WTC11 (cell line): ENCODE measurements at places on chromosomes 16 and 17. TPM values are rescaled to one million over a fixed set of nuclear protein-coding genes. Genes with fewer than 3 reads are reported as not detected.
A peak's percentile ranks its signal among the peaks of the same experiment; 100 is the strongest.

Gene RPL38
- total RNA-seq = 1,170 to 1,273 TPM (median 1,266 TPM) in 3 replicates

- H3K27me3 ChIP-seq = no peaks in the 10 kb centered on the region
- H3K27ac ChIP-seq = no peak overlapping the region
- H3K4me1 ChIP-seq = peaks cover 67% of the 10 kb centered on the region
- no peaks in the 10 kb centered on the region for H3K36me3 ChIP-seq
- DNase-seq = no peak
Observed at GRCh38 chr16:73546341-73546845, 498.5 kb upstream of the ZFHX3 start.

GRCh38 chr17:45584092-45585036, 93.8 kb upstream of the PLEKHM1 start:
- H3K4me1 ChIP-seq = peaks cover 36% of the 10 kb centered on the region
- H3K4me3 ChIP-seq = peak overlapping the region; percentile 92
- peak; percentile 72 for DNase-seq
- H3K27ac ChIP-seq = peak overlapping the region; percentile 88
- no peaks in the 10 kb centered on the region; the same call in 1 of the 2 replicates for H3K27me3 ChIP-seq

GRCh38 chr16:67961551-67961957, 6.9 kb downstream of the SLC12A4 start:
- no peak for DNase-seq
- H3K4me1 ChIP-seq = peaks cover 25% of the 10 kb centered on the region
- H3K36me3 ChIP-seq = peaks cover 52% of the 10 kb centered on the region

Gene HS3ST2
- 0.32 to 0.61 TPM (median 0.37 TPM) in 3 replicates for total RNA-seq

DNA sequence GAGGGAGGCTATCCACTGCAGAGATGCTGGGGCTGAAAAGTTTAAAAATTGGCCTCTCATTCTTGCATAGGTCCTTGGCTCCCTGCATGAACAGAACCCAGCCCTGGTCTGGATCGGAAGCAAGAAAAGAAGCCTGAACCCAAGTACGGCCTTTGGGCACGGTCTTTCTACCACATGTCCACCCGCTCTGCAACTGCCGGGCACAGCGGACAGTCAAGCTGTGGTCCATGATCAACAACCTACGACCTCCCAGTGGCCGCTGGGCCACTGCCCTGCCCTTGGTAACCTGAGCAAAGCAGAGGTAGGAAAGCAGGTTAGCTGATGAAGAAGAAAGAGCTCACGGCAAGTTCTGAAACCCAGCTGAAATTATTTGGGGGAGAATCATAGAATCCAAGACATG, 3.6 kb downstream of the ABCC12 start:
- H3K4me1 ChIP-seq = peaks cover 4% of the 10 kb centered on the region; the same call in 1 of the 2 replicates
- H3K36me3 ChIP-seq = peaks cover 3% of the 10 kb centered on the region; the same call in 1 of the 2 replicates
- peaks cover 13% of the 10 kb centered on the region for H3K27me3 ChIP-seq
- no peak overlapping the region for H3K27ac ChIP-seq
- DNase-seq = no peak

DNA sequence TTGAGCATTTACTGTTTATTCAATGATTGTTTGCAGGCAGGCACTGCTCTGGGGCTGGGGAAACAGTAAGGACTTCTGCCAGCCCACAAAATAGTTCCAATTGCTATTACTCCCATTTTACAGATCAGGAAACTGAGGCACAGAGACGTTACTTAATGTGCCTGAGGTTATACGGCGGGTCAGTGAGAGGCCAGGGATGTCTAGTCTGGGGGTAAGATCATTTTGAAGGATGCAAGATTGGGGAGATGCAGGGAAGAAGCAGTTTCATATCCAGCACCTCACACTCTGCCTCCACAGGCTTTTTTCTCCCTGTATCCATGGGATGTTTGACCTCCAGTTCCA, 46.5 kb downstream of the ABAT start:
- H3K36me3 ChIP-seq = no peaks in the 10 kb centered on the region
- no peaks in the 10 kb centered on the region; the same call in 1 of the 2 replicates for H3K4me1 ChIP-seq
- H3K4me3 ChIP-seq = no peak overlapping the region
- no peak for DNase-seq
- no peaks in the 10 kb centered on the region for H3K27me3 ChIP-seq
- H3K27ac ChIP-seq = no peak overlapping the region

Gene GPR179
- 0.09 to 0.46 TPM (median 0.46 TPM) in 3 replicates for total RNA-seq

DNA sequence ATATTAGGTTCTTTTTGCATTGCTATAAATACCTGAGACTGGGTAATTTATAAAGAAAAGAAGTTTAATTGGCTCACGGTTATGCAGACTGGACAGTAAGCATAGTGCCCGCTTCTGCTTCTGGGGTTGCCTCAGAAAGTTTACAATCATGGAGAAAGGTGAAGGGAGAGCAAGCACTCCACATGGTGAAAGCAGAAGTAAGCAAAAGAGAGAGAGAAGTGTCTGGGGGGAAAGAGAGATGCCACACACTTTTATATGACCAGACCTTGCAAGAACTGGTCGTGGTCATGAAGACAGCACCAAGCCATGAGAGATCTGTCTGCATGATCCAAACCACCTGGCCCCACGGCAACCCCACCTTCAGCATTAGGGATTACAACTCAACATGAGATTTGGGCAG, 45.4 kb downstream of the KCNJ16 start:
- peaks cover 16% of the 10 kb centered on the region; the same call in 1 of the 2 replicates for H3K36me3 ChIP-seq
- no peaks in the 10 kb centered on the region for H3K27me3 ChIP-seq
- H3K4me1 ChIP-seq = peaks cover 9% of the 10 kb centered on the region

DNA sequence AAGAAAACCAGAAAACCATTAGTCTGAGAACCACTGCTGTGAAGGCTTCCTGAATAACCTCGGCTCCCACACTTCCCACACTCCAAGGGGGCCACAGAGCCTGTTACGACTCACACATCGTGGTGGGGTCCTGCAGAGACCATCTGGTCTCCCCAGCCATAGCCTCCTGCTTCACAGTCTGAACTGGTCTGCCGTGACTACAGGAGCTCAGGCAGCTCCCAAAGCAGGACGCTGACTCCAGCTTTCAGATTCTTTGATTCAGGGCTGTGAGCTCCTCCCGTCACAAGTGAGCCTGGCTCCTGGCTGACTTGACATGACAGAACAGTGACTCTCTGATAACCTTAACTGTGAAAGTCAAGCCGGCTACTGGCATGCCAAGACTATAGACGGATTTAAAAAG, 37.8 kb downstream of the CYB5D2 start:
- H3K36me3 ChIP-seq = peaks cover 78% of the 10 kb centered on the region
- H3K4me3 ChIP-seq = no peak overlapping the region
- no peak for DNase-seq

GRCh38 chr17:74307984-74308773, 17.8 kb upstream of the KIF19 start:
- no peaks in the 10 kb centered on the region; the same call in 1 of the 2 replicates for H3K27me3 ChIP-seq
- peaks cover 4% of the 10 kb centered on the region; the same call in 1 of the 2 replicates for H3K36me3 ChIP-seq
- no peak for DNase-seq
- no peak overlapping the region for H3K4me3 ChIP-seq

DNA sequence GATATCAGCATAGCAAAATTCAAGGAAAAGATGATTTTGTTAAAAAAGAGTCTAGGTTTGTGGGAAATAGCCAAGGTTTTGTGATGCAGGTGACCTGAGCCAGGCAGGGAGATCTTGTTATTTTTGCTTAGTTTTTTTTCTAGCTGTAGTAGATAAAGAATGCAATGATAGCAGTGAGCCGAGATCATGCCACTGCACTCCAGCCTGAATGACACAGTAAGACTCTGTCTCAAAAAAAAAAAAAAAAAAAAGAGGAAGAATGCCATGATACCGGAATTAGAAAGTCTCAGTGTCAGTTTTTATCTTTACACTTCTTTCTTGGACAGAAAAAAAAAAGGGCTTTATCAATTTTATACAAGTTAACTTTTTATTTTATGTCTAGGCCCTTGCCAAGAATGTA, 27.5 kb downstream of the TMEM238L start:
- H3K4me3 ChIP-seq = no peak overlapping the region
- no peak for DNase-seq
- no peaks in the 10 kb centered on the region for H3K27me3 ChIP-seq
- peaks cover 14% of the 10 kb centered on the region for H3K36me3 ChIP-seq
- H3K27ac ChIP-seq = no peak overlapping the region
- peaks cover 13% of the 10 kb centered on the region; the same call in 1 of the 2 replicates for H3K4me1 ChIP-seq

DNA sequence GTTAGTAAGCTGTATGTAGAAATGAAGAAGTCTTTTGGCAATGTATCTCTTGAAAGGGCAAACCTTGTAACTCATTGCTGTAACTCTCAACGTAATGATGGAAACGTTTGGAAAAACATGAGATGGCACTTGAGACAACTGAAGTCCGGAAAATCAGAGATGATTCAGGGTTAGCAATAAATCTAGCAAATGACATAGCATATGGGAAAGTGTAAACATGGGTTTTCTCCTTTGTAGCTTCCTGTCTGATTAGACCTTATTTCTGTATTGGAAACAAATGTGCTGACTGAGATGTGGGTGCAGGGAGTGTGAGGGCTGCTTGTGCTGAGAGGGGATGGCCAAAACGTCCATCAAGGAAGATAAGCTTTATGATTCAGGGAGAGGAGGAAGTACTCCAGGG, 110.7 kb upstream of the FAM20A start:
- no peak overlapping the region for H3K4me3 ChIP-seq
- H3K27me3 ChIP-seq = no peaks in the 10 kb centered on the region
- H3K27ac ChIP-seq = no peak overlapping the region
- peaks cover under 1% of the 10 kb centered on the region for H3K4me1 ChIP-seq
- DNase-seq = no peak

Gene GFAP
- 1.5 to 2.2 TPM (median 1.6 TPM) in 3 replicates for total RNA-seq

DNA sequence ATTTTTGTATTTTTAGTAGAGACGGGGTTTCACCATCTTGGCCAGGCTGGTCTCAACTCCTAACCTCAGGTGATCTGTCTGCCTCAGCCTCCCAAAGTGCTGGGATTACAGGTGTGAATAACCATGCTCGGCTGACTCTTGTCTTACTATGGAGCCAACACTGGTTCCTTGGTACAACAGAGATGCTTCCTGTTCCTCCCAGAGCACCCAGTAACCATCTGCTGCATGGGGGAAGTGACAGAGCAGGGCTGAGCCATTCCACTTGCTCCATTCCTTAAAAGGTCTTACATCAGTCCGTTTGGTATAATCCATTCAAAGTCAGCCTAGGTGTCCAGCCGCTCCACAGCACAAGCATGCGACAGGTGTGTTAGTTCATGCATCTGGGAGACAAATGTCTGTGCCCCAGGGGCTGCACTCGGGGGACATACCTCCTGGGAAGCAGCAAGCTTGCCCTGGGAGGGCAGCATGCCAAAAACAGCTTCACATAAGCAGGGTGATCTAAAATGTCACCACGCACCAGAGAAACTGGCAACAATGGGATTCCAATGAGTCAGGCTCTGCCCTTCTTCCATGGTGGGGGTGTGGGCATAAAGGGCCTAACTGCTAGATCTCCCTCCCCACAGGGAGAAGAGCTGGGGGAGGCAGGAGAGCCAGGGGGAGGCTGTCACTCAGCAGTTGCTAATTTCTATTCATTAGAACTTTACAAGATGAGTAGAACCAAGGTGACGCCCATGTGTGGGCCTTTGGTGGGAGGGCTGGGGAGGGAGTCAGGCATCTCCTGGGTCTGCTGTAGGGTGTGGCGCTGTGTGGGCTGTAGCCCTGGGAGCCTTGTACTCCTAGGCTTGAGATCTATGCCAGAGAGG, 35.5 kb downstream of the PIPOX start:
- DNase-seq = no peak
- H3K27me3 ChIP-seq = no peaks in the 10 kb centered on the region
- H3K4me1 ChIP-seq = peaks cover 30% of the 10 kb centered on the region

Gene FMNL1
- total RNA-seq = 5.3 to 7.9 TPM (median 7.3 TPM) in 3 replicates

GRCh38 chr17:82908543-82909160, 68.8 kb upstream of the ZNF750 start:
- DNase-seq = no peak
- H3K27ac ChIP-seq = no peak overlapping the region
- H3K4me3 ChIP-seq = no peak overlapping the region
- H3K4me1 ChIP-seq = no peaks in the 10 kb centered on the region
- peaks cover 32% of the 10 kb centered on the region for H3K36me3 ChIP-seq
- H3K27me3 ChIP-seq = no peaks in the 10 kb centered on the region

GRCh38 chr16:12458591-12459358, 344.9 kb downstream of the CPPED1 start:
- no peak overlapping the region for H3K4me3 ChIP-seq
- no peak overlapping the region for H3K27ac ChIP-seq
- no peaks in the 10 kb centered on the region for H3K27me3 ChIP-seq
- H3K4me1 ChIP-seq = peaks cover 5% of the 10 kb centered on the region
- H3K36me3 ChIP-seq = no peaks in the 10 kb centered on the region
- DNase-seq = no peak

DNA sequence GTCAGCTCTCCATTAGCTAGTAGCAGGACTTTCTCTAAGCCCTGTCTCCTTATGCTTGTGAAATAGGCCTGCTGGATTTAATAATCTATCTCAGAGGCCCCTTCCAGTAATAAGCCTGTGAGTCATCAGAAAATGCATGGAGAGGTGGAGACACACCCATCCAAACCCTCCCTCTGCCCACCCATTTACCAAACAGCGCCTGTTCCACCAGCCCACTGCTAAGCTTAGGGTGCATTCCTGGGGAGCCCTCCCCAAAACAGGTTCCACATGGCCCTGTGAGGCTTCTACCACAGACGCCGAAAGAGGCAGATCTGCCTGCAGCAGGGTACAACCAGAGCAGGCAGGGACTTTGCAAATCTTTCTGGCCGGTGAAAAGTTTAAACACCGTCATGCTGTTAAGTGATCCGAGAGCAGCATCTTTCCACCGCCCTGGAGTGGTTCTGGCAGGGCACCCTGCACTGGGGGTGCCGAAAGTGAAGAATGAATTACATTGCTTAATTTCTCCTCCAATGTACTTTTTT, 99.3 kb downstream of the GAS7 start:
- 0 out of 2 replicates have a peak, but pooled peaks cover 4% of the 10 kb centered on the region for H3K4me1 ChIP-seq
- DNase-seq = no peak
- no peak overlapping the region for H3K4me3 ChIP-seq

DNA sequence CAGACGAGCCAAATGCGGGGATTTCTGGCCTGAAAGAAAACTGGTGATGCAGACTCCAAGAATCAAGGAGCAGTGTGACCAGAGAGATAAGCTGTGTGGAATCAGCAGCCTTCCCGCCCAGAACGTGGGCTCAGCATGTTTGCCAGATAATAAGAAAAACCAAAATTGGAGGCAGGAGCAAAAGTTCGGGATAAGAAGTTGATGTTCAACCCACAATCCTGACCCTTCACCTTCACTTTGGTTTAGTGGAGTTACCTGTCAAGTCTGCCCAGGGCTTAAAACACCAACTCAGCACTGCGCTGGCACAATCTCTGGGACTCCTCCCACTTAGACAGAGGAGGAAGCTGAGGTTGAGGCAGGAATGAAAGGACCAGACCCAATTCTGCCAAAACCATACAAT, 3.1 kb downstream of the SLC43A2 start:
- no peak for DNase-seq
- no peaks in the 10 kb centered on the region for H3K36me3 ChIP-seq
- H3K27me3 ChIP-seq = peaks cover 11% of the 10 kb centered on the region
- no peak overlapping the region for H3K27ac ChIP-seq

DNA sequence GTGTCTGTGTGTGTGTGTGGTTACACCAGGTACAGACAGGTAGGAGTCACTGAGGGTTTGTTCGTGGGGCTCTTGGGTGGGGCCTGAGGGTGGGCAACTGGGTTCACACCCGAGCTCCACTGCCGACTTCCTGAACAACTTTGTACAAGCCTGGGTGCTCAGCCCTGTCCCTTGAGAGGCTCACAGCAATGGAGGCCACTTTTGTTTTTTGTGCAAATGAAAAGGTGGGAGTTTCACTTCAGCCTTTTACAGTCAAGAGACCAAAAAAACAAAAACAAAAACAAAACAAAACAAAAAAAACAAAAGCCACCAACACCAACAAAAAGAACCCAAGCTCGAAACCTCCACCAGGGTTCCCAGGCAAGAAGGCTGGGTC, 2.4 kb downstream of the RHBDF2 start:
- no peaks in the 10 kb centered on the region for H3K36me3 ChIP-seq
- no peak for DNase-seq
- H3K4me1 ChIP-seq = peaks cover 46% of the 10 kb centered on the region
- H3K27me3 ChIP-seq = peaks cover 5% of the 10 kb centered on the region
- no peak overlapping the region for H3K4me3 ChIP-seq
